ENCODE measurements at places on chromosomes 2 and 18.

DNA sequence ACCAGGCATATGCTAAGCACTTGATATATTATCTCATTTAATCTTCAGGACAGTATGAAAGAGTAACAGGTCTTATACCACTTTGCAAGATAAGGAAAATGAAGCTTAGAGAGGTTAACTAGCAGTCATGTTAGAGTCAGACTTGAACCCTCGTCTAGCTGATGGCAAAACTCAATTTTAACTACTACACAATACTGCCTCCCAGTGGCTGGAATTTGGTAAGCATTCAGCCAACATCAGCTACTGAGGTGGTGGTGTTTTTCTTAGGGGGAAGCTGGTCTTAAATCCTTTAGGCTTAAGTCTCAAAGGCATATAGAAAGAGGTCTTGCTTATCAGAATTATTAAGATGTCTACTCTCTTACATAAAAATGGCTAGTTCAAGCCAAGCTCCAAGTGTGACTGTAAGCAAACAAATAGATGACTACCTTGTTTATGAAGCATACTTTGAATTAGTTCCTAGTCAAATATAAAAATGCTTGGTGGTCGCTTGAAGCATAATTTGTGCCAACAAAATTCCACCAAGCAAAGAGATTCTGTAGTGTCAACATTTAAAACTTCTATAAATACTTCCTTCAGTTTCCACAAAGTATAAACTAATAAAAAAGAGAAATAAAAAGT lies 325.4 kb upstream of the FIGN start:
- peak; percentile 31 for DNase-seq

- no peak for DNase-seq
Observed at GRCh38 chr18:51290860-51291259, 93.4 kb upstream of the MEX3C start.

DNA sequence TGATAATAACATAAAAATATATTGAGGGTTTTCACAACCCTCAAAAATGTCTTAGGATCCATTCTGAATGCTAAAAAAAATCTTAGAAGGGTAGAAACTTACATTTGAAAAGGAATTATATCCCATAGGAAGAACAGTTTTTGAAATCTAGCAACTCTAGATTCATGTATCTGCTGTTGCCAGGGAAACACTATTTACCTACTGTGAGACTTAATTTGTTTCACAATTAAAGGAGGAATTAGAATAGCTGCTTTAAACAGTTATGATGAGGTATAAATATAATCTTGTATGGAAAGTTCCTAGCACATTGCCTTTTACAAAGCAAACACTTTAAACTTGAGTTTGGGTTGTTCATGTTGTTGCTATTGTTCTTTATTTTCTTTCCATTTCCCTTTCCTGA lies 988.2 kb downstream of the SUCLG1 start:
- DNase-seq, result no peak

- DNase-seq, result peak; percentile 92
Observed at GRCh38 chr18:28177828-28178635, 1.1 kb upstream of the CDH2 start.

- no peak for DNase-seq
Observed at GRCh38 chr2:201347138-201347537, 10.0 kb downstream of the FLACC1 start.

DNA sequence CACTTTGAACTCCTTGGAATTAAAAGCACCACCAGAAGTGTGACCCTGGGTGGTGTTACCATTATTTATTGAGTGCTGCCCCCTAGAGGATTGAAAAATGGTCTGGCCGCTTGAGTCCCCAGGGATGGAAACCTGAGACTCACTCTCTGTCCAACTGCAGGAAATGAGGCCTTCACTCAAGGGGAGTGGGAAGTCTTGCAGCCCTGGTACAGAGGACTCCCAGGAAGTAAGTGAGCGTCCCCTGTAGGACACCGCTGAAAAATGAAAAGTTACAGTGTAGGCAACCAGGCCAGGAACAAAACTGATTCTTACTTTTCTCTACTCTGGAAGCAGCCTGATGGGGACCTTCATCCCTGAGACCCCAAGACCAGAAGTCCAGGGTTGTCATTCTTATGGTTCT lies 2.2 kb upstream of the NRP2 start:
- peak; percentile 69 for DNase-seq

All from NCI-H1092 treated with DMSO at 0.1 percent for 48 hours (cell line).